ENCODE measurements at places on chromosomes 7 and 10.

DNA sequence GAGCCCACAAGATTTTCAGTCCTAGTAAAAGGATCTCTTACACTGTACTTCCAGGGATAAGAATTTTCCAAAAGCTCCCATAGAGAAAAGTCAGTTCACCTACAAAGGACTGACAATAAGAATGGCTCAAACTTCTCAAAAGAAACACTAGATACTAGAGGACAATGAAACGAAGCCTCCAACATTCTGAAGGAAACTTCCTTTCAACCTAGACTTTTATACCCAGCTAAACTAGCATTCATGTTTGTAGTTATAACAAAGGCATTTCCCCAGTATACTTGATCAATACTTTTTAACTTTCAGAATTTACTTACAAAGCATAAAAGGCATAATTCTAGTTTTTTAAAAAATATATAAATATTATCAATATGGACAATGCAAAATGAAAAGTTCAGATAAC is 41.0 kb upstream of the DNAAF5 start:
- no peak for DNase-seq

- DNase-seq: no peak
Measured at GRCh38 chr10:49595003-49595712, 15.0 kb upstream of the SLC18A3 start.

GRCh38 chr10:62231371-62231770 is 37.3 kb downstream of the RTKN2 start:
- DNase-seq: peak; percentile 75

GRCh38 chr7:78095549-78095948 is 297.0 kb downstream of the PHTF2 start:
- no peak for DNase-seq

DNA sequence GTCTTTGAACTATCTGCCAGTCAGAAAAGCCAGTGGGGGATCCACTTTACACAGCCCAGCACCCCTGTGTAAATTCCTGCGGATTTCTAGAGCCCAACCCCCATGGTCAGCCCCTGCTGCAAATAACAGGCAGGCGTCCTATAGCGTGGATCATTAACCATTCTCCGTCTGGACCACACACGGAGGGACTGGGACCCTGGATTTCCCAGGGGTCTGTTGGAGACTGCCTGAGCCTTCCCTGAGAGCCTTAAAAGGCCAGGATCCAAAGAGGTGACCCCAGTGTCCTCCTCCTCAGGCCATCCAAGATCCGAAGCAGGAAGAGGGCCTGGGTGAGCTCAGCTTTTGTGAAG is 11.2 kb upstream of the GRID1 start:
- no peak for DNase-seq

- no peak for DNase-seq
Measured at GRCh38 chr10:62147425-62147824, 121.2 kb downstream of the RTKN2 start.

DNA sequence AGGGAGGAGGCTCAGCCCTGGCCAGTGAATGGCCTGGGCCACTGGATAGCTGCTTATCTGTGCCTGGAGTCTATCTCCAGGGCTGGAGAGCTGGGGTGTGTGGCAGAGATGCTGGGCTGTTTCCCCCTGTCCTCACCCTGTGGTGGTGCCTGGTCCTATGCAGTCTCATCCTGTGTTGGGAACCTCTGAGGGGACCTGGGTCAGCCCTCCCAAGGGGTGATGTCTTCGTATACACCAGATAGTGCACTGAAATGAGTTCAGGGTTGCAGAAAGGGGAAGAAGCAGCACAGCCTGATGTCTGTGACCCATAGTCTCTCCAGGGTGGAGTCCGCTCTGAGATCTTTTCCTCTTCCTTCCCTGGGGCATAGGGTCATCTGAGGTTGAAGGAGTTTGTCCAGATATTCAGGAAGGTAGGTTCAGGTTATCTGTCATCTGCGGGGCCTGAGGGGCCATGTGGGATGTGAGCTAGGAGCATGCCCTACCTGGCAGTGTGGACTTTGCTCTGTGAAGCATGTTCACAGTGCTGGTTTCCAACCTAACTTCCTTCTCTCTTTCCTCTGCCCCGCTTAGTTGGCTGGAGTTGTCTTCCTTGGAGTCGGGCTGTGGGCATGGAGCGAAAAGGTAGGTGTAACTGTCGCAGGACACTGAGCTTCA is 33.4 kb upstream of the SH2D4B start:
- no peak for DNase-seq

DNA sequence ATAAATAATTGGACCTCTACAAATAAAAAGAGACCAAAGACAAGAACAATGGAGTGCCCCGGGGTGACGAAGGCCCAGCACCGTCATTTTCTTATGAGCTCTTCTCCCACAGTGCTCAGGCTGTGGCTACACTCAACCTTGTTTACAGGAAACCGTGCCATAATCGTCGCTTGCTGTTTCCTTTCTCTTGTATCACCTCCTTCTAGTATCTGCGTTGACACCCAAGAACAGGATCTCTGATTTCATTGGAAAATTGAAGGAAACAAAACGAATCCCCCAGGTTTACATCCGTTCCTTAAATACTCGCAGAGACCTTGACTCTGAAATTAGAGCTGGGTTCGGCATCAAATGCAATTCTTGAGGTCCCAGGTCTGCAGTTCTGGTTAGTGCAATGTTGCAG is 1.7 kb upstream of the IGFBP3 start:
- DNase-seq: no peak

DNA sequence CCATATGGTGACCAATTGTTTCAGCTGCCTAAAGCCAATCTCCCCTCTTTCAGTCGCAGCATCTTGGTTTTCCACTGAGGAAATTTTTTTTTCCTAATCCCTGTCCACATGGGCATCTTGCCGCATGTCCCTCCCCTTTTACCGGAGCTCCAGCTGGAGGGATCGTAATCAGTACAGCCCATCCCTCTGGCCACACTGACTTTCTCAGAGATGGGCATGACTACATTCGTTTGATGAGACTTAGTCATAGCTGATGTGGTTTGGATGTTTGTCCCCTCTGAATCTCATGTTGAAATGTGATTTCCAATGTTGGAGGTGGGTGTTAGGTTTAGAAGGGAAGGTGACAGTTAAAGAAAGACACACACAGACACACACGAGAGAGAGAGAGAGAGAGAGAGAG is 186.8 kb upstream of the CXCL12 start:
- DNase-seq: no peak
